HuH-7.5 (cell line): ENCODE measurements at places on chromosomes 6 and 20.

DNA sequence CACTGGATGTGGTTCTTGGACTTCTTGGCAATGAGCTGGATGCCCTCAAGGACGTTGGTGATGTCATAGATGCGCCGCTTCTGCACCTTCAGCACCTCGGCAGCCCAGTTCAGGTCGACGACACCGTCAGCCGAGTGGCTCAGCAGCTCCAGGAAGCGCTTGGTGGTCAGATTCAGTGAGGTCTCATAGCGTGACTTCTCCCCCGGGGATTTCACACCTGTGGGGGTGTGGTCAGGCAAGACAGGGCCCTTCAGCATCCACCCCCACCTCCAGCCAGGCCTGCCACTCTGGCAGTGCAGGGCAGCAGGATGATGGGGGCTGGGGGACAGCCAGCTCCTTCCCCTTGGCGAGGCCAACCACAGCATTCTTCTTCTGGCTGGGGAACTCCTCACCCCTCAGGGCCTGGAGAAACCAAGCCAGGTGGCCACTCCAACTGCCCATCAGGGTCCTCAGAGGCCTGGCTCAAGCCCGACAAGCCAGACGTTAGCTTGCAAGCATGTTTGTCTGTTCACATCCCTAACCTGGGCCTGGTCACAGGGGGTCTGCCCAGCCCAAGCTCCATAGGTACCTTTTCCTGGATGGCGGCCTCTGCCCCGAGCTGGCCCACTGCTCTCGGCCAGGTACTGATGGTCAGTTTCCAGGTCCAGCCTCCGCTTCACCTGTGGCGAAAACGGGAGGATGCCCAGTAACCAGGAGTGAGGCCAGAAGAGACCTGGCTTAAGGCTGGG is 5.7 kb upstream of the NECAB3 start:
- DNase-seq = no peak

DNA sequence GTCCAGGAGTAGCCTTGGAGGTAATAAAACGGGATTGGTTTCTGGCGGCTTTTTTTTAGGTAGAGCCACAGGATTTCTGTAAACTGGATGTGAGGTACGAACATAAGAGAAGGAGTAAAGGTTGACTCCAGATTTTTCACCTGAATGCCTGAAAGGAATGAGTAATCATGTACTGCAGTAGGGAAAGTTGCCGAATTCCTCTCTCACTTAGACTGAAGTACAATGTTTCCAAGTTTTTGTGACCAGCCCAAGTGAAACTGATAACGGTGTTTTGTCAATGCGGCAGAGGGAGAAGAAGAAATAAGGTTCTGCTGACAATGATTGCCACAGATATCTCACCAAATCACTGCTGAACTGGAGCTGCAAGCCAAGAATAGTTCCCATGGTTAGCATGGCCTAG is 75.0 kb downstream of the VTA1 start:
- DNase-seq = no peak

DNA sequence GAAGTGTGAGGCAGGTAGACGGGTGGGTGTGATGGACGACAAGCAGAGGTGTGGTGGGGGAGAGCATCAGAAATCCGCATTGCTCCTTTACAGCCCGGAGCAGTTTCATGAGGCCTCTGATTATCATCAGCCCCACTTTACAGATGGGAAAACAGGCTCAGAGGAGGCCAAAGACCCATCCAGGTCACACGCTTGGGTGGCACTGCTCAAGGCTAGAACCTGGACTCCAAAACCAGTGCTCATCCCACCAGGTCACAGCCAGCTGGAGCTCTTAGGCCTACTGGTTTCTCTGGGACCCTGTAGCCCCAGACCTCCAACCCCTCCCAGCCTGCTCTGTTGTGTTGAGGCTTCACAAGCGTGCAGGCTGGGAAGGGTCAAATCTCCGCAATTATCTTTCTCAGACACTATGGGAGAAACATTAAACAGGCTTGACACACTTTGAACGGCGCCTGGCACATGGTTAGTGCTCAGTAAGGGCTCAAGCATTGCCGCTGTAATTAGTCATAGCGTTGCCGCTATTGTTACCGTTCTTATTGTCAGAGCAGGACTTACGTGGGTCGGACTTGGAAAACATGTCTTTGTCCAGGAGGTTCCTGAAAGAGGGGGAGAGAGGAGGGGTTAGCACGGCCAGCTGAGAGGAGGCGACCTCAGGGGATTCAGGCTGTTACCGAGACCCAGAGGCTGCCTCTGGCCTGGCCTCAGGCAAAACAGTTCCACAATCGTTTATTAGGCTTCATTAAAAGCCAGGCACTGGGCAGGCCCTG is 16.6 kb downstream of the CPNE5 start:
- DNase-seq = no peak

- no peak for DNase-seq
Observed at GRCh38 chr6:127462376-127462775, 3.2 kb upstream of the KIAA0408 start.

GRCh38 chr6:128754658-128755256 is 128.2 kb upstream of the LAMA2 start:
- no peak for DNase-seq

GRCh38 chr6:6007366-6008088 is 802 bp upstream of the NRN1 start:
- DNase-seq = no peak

DNA sequence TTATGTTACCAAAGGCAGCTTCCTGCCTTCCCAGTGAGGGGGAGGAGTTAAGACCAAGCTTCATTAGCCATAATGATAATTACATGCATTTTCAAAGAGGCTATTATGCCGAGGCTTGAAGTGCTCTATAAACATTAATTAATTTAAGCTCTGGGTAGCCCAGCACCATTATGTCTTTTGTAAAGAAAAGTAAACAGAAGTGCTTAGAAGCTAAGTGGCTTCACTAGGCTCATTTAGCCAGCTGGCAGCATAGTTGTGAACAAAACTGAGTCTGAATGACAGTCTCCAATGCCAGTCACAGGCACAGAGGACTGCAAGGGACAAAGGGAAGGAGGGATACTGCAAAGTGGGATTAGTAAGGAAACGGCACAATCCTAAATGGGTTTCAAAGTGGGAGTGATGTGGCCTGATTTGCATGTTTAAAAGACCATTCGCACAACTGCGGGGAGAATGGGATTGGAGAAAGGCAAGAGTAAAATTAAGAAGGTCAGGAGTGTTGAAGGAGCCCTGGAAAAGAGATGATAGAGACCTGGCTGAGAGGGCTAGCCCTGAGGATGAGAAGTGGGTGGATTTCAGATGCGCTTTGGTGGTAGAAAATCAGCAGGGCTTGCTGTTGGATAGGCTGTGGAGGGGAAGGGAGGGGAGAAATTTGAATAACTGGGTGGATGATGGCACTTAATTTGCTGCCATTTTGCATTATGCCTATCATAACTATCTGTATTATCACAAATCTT is 20.1 kb upstream of the ISM1 start:
- DNase-seq = no peak

- no peak for DNase-seq
Observed at GRCh38 chr20:38243709-38244020, 16.9 kb downstream of the KIAA1755 start.

DNA sequence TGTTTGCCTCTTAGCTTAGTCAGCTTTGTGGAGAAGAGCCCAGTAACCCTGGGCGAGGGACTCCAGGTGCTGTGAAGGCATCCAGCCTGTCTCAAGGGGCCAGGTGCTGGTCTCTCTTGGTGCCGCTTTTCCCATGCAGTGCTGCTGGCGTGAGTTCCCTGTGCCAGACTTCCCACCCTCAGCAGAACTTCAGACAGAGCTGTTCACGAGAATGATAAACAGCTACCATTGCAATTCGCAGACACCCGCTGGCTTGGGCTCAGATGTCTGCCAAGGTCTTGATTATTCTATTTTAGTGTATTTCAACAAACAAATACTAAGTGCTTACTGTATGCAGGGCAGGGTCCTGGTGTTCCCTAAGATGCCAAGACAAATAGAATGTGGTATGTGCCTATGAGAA is 57.7 kb downstream of the RNF217 start:
- DNase-seq = no peak

DNA sequence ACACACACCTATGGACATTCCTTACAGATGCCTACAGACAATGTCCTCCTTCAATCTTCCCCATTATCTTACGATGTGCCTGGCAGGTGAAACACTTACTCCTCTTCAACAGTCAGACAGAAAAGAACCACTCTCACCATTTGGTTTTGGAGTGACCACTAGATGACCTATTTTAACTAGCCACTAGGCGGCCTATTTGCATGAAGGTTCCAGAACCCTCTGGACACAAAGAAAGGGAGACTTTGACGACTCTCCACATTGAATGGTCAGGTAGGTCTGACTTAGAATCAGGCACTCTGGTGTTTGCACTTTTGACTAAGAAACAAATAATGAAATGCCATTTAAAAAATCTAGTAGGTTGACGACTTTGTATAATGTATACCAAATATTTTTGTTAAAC is 42.0 kb downstream of the PNLDC1 start:
- DNase-seq = peak; percentile 39

DNA sequence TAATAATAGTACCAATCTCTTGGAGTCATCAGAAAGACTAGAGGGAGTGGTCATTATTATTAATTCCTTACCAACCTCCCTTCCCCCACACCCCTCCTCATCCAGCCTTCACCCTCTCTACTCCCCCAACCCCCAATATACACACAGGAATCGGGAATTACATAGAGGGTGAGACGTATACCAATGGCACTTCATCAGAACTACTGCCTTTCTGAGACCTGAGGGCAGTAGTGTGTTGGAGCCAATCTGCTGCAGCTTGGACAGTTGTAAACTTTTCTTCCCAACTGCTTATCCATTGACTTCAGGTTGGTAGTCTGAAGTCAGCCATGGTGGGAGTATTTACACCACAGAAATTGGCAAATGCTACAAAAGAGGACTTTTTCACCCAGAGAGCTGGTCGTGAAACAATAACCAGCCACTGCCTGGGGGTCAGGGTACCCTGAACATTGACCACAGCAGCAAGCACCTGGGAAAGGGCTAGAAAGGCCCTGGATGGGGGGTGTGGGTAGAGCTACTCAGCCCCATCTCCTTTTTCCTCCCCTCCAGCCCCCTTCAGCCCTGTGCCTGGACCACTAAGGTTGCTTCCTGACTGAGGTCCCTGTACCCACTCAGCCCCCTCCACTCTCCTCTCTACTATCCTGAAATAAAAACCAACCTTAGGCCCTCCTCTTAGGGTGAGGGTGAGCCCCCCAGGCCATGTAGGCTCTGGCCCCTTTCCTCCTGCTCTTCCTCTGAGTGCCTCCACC is 161.5 kb downstream of the MRPL14 start:
- DNase-seq = no peak
